ENCODE measurements at places on chromosomes 6 and 20.

DNA sequence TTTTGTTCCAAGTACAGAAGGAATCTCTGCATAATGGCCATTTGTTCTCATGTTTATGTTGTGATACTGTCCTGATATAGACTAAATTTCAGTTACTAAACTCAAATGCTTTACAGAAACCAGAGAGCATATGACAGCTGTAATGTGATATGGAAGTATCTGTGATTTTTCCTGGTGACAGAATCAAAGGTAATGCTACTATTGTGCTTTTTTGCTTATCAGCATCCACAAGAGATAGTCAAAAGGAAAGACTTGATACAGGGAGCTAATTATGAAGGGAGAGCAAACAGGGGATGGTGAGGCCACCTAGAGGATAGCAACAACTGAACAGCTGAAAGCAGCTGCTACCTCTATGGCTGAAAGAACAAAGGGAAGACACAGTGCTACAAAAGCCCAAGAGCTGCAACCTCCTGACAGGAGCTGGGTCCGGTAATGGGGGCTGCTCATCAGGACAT, 181.4 kb downstream of the PHF3 start:
- no peak for DNase-seq

DNA sequence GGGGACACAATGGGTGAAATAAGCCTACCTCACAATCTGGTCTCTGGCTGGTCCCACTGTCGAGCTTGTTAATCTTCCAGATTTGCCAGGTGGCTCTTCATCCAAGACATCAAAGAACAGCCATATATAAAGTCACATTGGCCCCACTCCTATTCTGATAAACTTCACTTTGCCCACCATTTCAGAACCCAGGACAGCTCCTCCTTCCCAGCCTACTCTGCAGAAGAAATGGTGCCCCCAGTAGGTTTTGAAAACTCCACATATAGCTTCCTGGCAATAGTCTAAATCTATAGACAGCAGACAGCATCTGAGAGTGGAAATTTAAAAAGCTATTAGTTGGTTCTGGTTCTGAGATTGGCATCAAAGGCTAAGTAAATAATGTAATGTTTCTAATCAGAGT, 143.1 kb upstream of the PCSK2 start:
- no peak for DNase-seq

DNA sequence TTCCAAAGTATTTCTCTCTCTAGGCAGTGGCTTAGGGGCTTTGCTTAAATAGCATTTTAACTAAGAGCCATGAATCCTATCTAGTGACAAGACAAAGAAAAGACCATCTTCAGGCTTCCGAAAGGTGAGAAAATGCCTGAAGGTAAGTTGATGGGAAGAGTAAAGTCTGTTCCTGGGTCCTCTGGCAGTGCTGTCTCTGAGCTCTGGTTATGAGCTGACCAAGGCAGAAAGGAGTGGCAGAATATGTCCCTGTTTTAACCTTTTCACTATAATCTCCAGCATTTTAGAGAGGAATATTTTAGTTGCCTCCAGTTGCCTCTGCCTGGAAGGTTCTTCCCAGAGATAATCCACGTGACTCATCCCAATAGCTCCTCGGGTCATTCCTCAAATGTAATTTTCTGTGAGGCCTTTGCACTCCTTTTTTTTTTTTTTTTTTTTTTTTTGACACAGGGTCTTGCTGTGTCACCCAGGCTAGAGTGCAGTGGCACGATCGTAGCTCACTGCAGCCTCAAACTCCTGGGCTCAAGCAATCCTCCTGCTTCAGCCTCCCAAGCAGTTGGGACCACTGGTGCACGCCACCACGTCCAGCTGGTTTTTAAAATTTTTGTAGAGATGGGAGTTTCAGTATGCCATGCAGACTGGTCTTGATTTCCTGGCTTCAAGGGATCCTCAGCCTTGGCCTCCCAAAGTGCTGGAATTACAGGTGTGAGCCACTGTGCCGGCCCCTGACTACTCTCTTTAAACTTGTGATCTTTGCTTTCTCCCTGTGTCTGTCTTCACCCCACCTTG, 3.7 kb upstream of the ARMH2 start:
- DNase-seq, result no peak

- DNase-seq, result no peak
Observed at GRCh38 chr6:42165016-42165415, 8.1 kb upstream of the GUCA1A start.

- no peak for DNase-seq
Observed at GRCh38 chr6:141252828-141253608, 879.7 kb upstream of the GJE1 start.

DNA sequence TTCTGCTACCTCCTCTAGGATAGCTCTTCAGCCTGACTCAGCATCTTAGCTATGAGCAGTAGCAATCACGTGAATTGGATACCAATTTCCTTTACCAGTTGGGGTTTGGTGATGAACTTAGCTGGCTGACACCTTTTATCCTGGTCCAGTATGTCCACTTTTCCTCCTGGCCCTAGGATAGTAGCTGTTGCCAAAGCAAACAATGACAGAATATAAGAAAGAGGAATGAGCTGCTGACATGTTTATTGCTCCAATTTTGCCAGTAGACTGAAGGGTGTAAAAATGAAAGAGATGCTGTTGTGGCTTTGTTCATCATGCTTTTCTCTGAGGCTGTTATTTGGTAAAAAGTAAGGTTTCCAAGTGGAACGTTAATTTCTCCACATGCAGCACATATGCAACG, 168.3 kb upstream of the JAG1 start:
- DNase-seq, result no peak

DNA sequence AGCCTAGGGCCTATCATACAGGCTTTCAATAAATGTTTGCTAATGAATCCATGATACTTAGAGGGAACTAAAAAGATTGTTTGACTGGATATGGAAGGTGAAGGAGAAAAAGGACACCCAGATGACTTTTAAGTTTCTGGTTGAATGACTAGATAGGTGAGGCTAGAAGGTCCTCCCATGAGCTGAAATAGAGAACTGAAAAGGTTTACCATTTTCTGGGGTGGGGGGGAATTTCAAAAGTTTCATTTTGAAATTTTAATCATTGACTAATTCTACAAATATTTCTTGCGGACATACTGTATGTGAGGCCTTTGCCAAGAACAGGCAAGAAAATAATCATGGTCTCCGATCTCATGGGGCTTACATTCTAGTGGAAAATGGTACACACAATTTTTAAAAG, 17.9 kb upstream of the ZBTB2 start:
- DNase-seq, result no peak

DNA sequence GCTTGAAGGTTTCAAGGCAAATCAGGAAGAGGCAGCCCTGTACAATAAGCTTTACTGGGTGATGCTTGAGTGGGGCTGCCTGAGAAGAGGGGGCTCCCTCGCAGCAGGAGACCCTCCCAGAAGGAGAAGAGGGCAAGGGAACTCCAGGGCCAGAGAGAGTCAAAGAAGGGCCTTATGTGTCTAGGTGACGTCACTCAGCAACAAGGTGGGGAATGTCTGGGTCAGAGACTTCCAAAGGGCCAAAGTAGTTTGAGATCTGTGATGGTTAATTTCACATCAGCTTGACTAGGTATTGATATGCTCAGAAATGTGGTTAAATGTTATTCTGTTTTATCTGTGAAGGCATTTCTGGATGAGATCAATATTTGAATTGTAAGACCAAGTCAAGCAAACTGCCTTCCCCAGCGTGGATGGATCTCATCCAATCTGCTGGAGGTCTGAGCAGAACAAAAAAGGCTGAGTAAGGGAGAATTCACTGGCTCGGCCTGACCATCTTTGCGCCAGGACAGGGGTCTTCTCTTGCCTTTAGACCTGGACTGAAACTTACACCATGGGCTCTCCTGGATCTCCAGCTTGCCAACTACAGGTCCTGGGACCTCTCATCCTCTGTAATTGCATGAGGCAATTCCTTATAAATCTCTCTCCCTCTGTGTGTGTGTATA, 35.9 kb downstream of the MAS1 start:
- no peak for DNase-seq

DNA sequence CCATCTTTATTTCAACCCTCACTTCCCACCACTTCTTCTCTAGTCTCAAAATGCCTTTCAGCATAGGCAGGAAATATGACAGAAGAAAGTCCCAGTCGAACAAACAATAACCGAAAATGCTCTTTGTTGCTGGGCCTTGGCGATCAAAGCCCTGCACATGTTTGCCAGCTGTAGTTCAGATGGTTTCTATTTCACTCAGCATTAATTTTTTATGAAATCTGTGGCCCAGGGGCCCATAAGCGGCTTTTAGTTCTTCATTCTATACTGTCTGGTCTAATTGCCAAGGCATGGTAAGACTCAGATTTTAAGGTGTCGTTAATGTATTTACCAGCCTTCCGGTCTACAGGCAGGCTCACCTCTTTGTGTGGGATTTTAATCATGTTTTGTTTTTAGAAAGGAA, 10.9 kb upstream of the F13A1 start:
- no peak for DNase-seq

DNA sequence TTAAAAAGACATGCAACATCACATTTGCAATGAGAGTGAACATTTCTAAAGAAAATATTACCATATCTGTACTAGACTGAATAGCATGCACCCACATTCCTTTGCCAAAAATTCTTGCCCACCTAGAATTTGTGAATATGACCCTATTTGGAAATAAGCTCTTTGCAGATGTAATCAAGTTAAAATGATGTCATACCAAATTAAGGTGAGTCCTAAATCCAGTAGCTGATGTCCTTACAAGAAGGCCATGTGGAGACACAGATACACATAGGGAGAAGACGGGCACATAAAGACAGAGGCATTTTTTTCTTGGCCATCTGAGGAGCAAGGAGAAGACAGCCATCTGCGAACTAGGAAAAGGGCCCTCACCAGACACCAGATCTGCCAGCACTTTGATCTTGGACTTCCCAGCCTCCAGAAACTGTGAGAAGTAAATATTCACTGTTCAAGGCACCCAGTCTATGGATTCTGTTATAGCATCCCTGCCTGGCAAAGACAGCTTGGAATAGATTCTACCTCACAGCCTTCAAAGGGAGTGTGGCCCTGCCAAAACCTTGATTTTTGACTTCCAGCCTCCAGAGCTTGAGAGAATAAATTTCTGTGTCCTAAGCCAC, 22.8 kb upstream of the ATXN1 start:
- no peak for DNase-seq

DNA sequence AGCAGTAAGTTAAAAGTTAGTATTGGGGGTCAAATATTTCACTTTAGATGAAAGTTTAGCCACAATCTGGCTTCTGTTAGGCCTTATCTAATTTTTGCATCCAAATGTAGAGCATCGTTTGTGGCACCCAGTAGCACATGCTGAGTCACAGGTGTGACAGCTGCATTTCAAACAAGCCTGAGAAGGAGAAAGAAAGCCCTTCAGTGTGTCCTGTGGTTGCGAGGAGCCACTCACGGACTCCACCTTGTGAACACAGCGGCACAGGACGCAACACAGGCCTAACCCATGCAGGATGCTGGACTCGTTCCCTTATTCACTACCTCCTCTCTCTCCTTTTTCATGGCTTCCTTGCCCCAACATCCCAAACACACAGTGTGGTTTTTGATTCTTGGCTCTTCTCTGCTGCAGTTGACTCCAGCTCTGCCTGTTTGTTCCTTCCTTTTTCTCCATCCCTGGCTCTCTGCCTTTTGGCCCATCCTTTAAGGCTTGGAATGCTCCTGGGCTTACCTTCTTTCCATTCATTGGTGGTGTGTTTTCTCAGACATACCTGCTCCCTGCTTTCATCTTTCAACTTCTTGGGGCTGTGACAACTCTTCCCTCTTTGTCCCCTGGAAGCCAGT, 124.2 kb downstream of the SLC16A10 start:
- no peak for DNase-seq

- no peak for DNase-seq
Observed at GRCh38 chr6:98695091-98695801, 139.1 kb upstream of the POU3F2 start.

- DNase-seq, result no peak
Observed at GRCh38 chr6:117409420-117409819, 16.3 kb downstream of the ROS1 start.

GRCh38 chr20:10217721-10218410, 764 bp upstream of the SNAP25 start:
- no peak for DNase-seq

DNA sequence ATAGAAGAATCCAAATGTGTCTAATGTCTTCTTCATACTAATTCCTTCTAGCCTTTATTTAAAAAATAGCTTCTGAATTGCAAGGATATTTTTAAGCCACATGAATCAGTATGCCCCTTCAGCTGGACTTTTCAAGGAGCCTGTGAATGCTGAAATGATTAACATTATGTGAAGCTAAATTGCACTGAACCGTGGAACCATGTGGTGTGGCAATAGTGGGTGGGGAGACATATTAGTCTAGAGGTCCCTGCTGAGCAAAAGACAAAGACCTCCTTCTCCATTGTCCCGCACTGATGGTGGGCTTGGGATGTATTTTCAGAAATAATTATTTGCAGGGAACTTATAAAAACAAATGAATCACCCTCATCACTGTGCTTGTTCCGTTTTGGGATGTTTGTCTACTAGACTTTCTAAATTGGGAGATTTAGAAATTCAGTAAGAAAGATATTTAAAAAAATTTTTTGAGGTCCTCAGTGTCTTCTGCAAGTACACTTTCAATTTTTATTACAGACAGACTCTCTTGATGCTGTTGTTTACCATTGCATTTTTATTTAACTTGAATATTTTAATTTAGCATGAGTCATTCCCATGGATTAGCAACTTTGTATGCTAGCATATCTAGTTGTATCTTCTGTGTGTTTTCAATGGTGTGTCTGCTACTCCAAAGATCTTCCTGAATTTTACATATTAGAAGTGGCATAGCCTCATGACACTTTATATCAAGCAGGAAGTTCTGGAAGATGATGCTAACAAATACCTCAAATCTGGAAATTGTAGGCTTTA, 238.1 kb downstream of the LAMA2 start:
- no peak for DNase-seq

- no peak for DNase-seq
Observed at GRCh38 chr6:166504100-166504499, 82.4 kb downstream of the RAMACL start.

DNA sequence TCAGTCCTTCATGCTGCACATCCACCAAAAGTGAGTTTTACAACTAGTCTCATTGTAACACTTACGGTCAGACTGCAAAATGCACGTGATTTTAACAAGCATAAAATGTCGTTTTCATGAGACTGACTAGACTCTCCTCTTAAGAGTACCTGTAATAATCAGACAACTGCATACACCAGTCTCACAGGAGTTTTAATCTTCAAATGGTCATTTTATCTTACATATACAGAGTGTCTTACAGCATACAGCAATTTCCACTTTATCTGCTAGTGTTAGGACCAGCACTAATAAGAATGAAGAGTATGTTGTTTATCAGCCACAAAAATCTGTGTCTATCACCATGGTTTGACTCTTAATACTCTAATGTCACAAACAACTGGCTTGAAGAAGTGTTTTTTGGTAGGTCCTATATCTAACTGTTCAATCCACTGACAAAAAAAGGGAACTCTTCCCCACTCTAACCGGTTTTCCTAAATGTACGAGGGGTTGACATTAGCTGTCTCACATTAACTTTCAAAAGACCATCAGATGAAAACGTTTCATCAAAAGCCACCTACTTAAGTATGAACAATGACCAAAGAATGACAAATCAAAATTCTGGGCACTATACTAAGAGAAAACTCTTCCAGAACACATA, 1.5 kb upstream of the ASF1A start:
- no peak for DNase-seq

- no peak for DNase-seq
Observed at GRCh38 chr6:50816947-50817645, 1.6 kb upstream of the TFAP2B start.

GRCh38 chr20:33724439-33725094, 4.5 kb upstream of the PXMP4 start:
- DNase-seq, result no peak

Measured in body of pancreas (tissue), 4 donors.